ENCODE measurements at places on chromosomes 6 and 20.
A peak's percentile ranks its signal among the peaks of the same experiment; 100 is the strongest.

- no peak for DNase-seq
Measured at GRCh38 chr6:90859612-90860011, 272.7 kb upstream of the MAP3K7 start.

- DNase-seq = peak; percentile 88
Measured at GRCh38 chr20:19976595-19977372, 40.4 kb upstream of the NAA20 start.

GRCh38 chr20:2101057-2101864, at the start of gene STK35:
TSS of gene STK35 (plus strand) at chr20:2101827. CDS start at chr20:2101882, 55 bp downstream.
- peak; percentile 77 for DNase-seq

DNA sequence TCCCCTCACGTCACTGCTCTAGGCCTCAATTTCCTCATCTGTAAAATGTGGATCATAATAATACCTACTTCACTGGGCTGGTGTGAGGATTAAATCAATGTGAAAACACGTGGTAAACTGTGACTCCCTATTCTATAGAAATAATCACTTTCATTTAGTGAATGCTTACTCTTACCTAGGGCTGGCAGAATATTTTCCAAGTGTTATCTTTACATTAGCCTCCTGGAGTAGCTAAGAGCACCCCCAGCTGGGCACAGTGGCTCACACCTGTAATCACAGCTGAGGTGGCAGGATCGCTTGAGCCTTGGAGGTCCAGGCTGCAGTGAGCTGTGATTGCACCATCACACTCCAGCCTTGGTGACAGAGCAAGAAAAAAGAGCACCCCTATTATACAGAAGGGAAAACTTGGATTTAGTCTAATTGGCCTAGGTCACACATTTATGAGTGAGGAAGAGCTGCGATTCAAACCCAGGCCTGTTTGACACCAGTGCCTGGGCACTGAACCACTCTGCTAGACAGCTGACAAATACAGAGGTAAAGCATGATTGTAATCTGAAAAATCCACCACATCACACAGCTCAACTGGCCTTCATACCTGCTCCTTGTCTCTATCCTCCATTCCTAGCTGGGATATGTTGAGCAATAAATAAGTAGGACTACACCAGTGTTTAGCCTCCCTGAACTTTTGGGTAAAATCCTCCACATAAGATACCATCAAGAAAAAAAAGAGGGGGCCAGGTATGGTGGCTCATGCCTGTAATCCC, 1.4 kb upstream of the SNTA1 start:
- no peak for DNase-seq

DNA sequence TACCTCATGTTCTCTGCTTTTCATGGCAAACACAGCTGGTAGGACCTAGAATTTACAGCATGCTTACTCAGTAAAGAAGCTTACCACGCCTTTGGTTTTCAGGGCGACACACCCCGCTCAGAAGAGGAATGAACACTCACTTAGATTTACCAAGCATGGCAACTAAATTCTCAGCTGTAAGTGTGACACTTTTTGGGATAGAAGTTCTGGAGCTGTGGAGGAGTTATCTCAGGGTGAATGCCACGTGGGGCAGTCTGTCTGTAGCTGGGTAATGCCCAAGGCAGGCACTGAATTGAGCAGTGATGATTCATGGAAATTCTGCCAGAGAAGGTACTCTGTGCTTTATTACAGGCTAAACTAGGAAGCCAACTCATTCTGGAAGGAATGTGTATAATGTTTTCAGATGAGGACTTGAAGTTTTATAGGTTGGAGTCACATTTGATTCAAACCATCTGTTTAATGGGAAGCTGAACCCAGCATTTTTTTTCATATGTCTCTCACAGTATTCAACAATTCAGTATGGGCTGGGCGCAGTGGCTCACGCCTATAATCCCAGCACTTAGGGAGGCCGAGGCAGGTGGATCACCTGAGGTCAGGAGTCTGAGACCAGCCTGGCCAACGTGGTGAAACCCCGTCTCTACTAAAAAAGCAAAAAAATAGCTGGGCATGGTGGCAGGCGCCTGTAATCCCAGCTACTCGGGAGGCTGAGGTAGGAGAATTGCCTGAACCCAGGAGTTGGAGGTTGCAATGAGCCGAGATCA, 3.5 kb upstream of the PRIM2 start:
- DNase-seq = peak; percentile 89

GRCh38 chr6:5525209-5525608, 263.9 kb downstream of the FARS2 start:
- peak; percentile 74 for DNase-seq

DNA sequence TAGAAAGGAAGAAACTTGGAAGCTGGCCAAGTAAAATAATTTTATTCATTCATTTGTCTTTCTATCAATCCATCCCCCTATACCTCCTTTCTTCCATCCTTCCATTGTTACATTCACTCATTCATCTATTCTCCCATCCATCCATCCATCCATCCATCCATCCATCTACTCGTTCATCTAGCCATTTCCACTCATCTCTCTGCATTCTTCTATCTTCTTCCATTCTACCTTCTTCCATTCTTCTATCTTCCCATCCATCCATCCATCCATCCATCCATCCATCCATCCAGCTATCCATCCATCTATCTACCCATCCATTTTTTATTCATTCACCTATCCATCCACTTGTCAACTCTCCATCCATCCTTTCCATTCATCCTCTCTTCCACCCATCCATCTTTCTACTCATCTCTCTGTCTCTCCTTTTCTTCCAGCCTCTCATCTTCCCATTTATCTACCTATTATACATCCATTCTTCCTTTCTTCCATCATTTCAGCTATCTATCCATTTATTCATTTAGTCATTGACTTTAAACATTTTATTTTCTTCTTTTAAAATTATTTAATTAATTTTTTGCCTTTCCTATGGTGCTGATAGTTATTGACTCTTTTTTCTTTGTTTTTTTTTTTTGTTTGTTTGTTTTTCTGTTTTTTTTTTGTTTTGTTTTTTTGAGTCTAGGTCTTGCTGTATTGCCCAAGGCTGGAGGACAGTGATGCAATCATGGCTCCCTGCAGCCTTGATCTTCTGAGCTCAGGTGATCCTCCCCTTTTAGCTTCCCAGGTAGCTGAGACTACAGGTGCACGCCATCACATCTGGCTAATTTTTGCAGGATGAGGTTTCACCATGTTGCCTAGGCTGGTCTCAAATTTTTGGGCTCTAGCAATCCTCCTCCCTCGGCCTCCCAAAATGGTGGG, 53.1 kb upstream of the ZNFX1 start:
- DNase-seq = no peak

GRCh38 chr20:57470212-57470522, 54.8 kb downstream of the CTCFL start:
- no peak for DNase-seq

GRCh38 chr6:91352321-91352720, 765.4 kb upstream of the MAP3K7 start:
- no peak for DNase-seq

DNA sequence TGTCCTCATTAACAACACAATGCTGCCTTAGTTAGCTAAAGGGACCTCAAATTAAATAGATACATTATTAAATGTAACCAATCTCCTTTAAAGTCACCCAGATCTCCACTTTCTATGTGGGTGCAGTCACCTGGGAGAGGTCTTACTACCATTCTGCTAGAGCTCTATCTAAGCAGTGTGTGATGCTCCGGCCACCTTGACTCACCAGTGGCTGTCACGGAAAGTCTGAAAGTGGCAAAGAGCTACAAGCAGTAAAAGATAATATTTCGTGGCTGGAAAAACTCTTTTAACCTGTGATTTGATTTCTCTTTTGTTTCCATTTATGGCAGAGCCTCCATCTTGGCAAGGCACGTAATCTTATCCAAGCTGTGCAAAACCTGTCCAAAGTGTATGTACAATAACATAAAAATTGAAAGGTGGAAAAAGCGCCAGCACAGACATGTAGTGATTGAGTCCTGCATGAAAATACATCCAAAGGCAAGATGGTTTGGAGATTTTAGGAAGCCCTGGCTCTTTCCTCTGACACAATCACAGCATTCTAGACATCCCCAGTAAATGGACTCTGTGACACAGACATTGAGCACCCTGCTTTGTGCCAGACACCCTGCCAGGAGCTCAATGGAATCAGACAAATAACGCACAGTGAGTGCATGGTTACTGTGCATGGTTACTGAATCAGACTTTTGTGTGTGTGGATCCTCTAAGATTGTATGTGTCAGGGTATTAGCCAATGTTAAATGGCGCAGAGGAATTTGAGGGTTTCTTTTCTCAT, 116.6 kb downstream of the ADAT2 start:
- no peak for DNase-seq

DNA sequence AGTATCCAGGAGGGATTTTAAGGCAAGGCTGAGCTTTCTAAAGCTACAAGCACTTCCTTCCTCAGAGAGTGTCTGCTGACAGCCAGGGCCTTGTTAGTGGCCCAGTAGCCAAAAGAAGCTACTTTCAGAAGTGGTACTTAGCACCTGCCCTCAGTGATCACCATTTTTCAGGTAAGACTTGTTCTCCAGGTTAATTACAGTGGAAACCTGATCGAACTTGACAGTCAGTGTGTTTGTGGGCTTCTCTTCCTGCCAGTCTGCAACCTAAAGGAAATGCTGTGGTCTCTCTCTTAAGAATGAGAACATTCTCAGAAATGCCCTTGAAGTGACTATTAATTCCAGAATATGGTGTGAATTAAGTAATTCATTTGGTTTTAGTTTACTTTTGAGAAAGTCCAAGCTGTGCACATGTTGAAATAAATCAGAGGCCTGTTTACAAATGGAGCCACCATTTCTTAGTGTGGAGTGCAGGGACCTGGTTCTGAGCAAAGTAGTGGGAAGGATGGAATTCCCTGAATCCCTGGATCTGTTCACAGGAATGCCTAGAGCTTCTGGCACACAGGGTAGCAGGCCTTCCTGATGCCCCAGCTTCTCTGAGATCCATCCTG, 185.3 kb upstream of the AGPAT4 start:
- no peak for DNase-seq

DNA sequence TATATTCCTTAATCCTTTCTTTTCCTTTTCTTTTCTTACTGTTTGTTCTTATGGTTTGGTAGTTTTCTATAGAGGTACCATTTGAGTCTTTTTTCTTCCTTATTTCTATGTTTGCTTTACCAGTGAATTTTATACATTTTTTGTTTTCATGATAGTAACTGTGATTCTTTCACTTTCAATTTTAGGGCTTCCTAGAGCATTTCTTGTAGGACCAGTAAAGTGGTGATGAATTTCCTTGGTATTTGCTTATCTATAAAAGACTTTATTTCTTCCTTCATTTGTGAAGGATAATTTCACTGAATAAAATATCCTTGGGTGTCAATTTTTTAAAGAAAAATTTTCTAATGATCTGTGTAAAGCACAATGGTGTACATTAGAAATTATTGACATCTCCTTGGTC, 637.4 kb downstream of the CD109 start:
- no peak for DNase-seq

DNA sequence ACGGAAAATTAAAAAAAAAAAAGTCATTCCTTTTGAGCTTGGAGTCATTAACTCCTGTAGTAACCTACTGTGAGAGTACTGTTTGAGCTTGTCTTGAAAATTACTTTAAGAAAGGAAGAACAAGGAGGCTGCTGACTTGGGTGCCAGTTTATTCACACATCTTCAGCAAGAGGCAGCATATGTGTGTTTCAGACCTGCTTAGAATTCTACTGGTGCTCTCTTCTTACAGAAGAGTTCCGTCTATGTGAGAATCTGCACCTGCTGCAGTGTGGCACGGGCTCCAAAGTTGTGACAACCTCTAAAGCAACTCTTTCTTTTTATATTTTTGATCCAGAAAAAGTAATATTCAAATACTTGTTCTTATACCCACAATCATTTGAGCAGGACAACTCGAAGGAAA, 117.4 kb upstream of the SOX4 start:
- DNase-seq = no peak

- no peak for DNase-seq
Measured at GRCh38 chr6:79841577-79842375, 105.6 kb downstream of the ELOVL4 start.

- DNase-seq = no peak
Measured at GRCh38 chr20:1757606-1758512, 100.3 kb upstream of the SIRPG start.

Measured in AG08395 (cell line).